ENCODE measurements at places on chromosomes 12 and 14.

GRCh38 chr12:16473610-16474326 is 126.3 kb downstream of the MGST1 start:
- no peak overlapping the region for H3K27ac ChIP-seq
- DNase-seq: peak; percentile 34
- no peaks in the 10 kb centered on the region for H3K4me1 ChIP-seq
- H3K4me3 ChIP-seq: no peak overlapping the region

GRCh38 chr14:59771577-59771976 is 99.0 kb downstream of the RTN1 start:
- no peaks in the 10 kb centered on the region for H3K36me3 ChIP-seq
- H3K27me3 ChIP-seq: peaks cover 3% of the 10 kb centered on the region
- H3K27ac ChIP-seq: no peak overlapping the region
- H3K4me3 ChIP-seq: no peak overlapping the region

- H3K27me3 ChIP-seq: no peaks in the 10 kb centered on the region
- H3K4me3 ChIP-seq: no peak overlapping the region
- no peaks in the 10 kb centered on the region for H3K36me3 ChIP-seq
- DNase-seq: no peak
- H3K4me1 ChIP-seq: no peaks in the 10 kb centered on the region
- H3K27ac ChIP-seq: no peak overlapping the region
Observed at GRCh38 chr12:46303039-46303666, 34.3 kb upstream of the SLC38A1 start.

DNA sequence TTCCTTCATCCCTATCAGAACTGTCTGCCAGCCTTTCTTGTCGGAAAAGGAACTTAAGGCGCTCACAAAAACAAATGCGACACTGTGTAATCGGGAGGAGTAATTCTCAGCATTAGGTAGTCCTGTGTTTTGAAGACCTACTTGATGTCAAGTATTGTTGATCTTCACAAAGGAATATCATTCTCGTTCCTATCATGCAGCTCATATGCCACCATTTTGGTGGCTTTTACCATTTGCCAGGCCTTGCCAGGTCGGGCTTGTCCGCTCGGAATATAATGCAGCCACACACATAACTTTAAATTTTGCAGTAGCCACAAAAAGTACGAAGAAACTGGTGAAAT is 903 bp upstream of the PPP4R3A start:
- H3K27me3 ChIP-seq: no peaks in the 10 kb centered on the region
- no peak for DNase-seq
- peak overlapping the region; percentile 92 for H3K4me3 ChIP-seq
- peak overlapping the region; percentile 99 for H3K27ac ChIP-seq
- H3K4me1 ChIP-seq: peaks cover 13% of the 10 kb centered on the region

GRCh38 chr14:38517426-38517825 is 261.5 kb upstream of the CLEC14A start:
- H3K4me3 ChIP-seq: no peak overlapping the region
- no peaks in the 10 kb centered on the region for H3K4me1 ChIP-seq
- no peak overlapping the region for H3K27ac ChIP-seq
- H3K27me3 ChIP-seq: no peaks in the 10 kb centered on the region
- DNase-seq: no peak

GRCh38 chr14:22039938-22040780 is 366.5 kb upstream of the OR4E1 start:
- no peaks in the 10 kb centered on the region for H3K27me3 ChIP-seq
- no peak overlapping the region for H3K4me3 ChIP-seq
- peak; percentile 49 for DNase-seq

- no peaks in the 10 kb centered on the region for H3K4me1 ChIP-seq
- H3K27me3 ChIP-seq: no peaks in the 10 kb centered on the region
- no peak for DNase-seq
- no peaks in the 10 kb centered on the region for H3K36me3 ChIP-seq
Observed at GRCh38 chr12:38350342-38351174, 34.0 kb downstream of the ALG10B start.

- peaks cover 22% of the 10 kb centered on the region for H3K4me1 ChIP-seq
- H3K27ac ChIP-seq: no peak overlapping the region
- H3K27me3 ChIP-seq: no peaks in the 10 kb centered on the region
- no peak for DNase-seq
- H3K36me3 ChIP-seq: no peaks in the 10 kb centered on the region
Observed at GRCh38 chr12:131833896-131834641, 5.9 kb downstream of the MMP17 start.

DNA sequence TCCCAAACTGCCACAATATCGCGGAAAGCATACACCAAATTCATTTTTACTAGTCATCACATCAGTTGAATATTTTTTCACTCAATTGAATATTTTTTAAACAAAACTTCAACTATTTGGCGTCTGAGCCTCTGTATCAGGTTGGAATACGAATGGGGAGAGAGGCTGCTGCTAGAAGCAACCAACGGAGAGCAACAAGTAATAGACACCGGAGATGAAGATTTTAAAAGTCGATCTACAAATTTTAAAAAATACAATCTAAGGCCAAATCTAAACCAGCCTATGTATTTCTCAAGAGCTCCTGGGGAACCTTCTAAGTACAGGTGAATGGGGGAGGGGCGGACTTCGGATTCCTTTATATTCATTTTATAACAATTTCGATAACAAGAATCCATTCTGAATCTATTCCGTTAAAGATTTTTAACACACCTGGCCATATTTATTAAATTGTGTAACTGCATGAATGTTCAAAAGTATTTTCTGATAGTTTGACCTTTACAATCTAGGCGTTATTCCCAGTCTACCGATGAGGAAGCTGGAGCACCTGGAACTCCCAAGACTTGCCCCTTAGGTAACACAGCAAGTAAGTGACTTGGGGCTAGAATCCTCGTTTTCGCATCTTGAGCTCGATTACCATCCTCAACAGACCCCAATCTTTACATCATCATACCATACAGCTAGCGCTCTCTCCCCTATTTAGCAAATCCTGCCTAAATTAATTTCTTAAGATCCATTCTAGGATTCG is 1.2 kb downstream of the GNPNAT1 start:
- peak; percentile 14 for DNase-seq
- no peaks in the 10 kb centered on the region for H3K36me3 ChIP-seq
- H3K4me1 ChIP-seq: no peaks in the 10 kb centered on the region
- no peaks in the 10 kb centered on the region for H3K27me3 ChIP-seq

DNA sequence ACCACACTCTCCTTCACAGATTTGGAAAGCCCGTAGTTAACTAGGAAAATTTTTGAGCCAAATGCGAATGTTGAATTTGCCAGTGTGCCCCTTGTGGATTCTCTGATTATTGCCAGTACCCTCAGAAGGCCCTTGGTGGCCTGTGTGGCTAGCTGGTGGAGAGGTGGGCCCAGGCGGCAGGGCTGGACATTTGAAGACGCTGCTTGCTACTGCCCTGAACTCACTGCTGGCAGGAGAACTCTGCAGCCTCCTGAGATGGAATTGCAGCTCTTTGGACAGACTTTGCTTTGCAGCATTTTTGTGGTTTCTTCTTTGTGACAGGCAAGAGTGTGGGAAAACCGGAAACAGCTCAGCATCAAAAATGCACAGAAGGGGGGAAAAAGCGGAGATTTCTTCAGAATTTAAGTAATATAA is 97.6 kb downstream of the TGFB3 start:
- no peaks in the 10 kb centered on the region for H3K27me3 ChIP-seq
- no peak overlapping the region for H3K4me3 ChIP-seq
- H3K27ac ChIP-seq: no peak overlapping the region
- H3K4me1 ChIP-seq: peaks cover 13% of the 10 kb centered on the region
- DNase-seq: peak; percentile 23

GRCh38 chr12:62533755-62534107 is 67.1 kb downstream of the MON2 start:
- H3K4me1 ChIP-seq: peaks cover 2% of the 10 kb centered on the region
- no peak for DNase-seq
- H3K4me3 ChIP-seq: no peak overlapping the region
- no peaks in the 10 kb centered on the region for H3K27me3 ChIP-seq
- peaks cover 4% of the 10 kb centered on the region for H3K36me3 ChIP-seq
- H3K27ac ChIP-seq: no peak overlapping the region

- H3K4me3 ChIP-seq: no peak overlapping the region
- DNase-seq: peak; percentile 88
- no peaks in the 10 kb centered on the region for H3K27me3 ChIP-seq
- peaks cover 38% of the 10 kb centered on the region for H3K4me1 ChIP-seq
- no peaks in the 10 kb centered on the region for H3K36me3 ChIP-seq
- H3K27ac ChIP-seq: peak overlapping the region; percentile 82
Observed at GRCh38 chr12:108302403-108303311, 36.5 kb downstream of the CMKLR1 start.

DNA sequence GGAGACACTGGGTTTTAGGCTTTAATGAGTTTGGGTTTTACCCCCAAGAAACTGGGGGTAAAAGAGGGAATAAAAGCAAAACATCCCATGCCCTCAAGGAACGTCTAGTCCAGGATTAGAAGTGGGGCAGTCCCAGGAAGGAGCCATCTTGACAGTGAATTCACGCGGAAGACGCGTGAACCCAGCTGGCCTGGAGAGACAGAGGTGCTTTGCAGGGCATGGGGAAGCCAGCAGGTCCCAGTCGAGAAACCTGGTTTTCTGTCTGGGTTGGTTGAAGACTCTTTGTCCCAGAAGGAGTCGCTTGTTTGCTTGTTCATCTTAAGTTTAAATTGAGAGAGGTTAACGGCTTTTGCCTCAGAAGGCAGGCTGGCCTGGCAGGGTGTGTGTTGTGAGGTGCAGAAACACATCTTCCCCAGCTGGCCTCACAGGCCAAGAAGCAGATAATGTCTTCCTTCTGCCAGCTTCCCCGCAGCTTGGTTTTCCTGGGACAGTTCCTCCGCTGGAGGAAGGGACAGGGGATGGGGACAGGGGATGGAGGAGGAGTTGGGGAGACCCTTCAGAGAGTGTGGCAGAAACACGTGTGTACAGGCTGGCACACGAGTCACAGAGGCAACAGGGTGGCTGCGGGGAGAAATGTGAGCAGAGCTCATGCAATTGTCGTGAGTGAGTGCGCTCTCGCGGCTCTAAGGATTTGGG is 18.5 kb upstream of the CD9 start:
- no peak overlapping the region for H3K4me3 ChIP-seq
- H3K27me3 ChIP-seq: no peaks in the 10 kb centered on the region
- no peak for DNase-seq
- H3K27ac ChIP-seq: no peak overlapping the region
- H3K36me3 ChIP-seq: no peaks in the 10 kb centered on the region

GRCh38 chr14:52011523-52011922 is 22.2 kb downstream of the RTRAF start:
- no peaks in the 10 kb centered on the region for H3K27me3 ChIP-seq
- no peaks in the 10 kb centered on the region for H3K4me1 ChIP-seq

- DNase-seq: no peak
- peaks cover 8% of the 10 kb centered on the region for H3K36me3 ChIP-seq
- no peak overlapping the region for H3K4me3 ChIP-seq
- no peaks in the 10 kb centered on the region for H3K27me3 ChIP-seq
- H3K27ac ChIP-seq: no peak overlapping the region
- no peaks in the 10 kb centered on the region for H3K4me1 ChIP-seq
Observed at GRCh38 chr12:47778881-47779280, 5.8 kb downstream of the SLC48A1 start.

DNA sequence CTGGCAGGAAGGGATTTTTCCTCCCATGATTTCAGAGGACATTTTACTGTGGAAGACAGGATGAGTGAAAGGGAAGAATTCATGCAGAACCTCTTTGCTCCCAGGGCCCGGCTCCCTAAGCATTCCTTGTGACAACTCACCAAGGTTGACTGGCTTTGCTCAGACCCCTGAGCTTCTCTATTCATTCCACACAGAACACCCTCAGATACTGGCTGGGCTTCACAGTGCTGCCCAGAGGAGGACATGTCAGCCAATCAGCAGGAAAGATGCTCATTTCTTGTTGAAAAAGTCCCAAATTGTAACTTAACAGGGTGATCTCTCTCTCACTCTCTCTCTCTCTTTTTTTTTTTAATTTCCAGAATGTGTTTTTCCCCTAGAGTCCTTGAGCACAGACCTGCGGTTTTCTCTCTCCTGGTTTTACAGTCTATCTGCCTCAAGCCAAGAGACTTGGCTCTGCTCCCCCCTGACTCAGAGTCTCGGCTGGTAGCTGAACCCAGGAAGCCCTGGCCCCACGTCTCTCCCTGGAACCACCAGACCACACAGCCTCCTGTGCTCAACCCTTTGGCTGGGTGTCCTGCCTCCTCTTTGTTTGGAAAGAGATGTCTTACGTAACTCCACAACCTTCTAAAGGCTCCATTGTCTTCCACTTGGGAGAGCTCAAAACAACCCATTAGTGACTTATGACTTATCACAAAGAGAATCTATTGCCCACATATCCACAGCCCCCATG is 43.9 kb downstream of the SSPN start:
- no peaks in the 10 kb centered on the region for H3K4me1 ChIP-seq
- H3K36me3 ChIP-seq: no peaks in the 10 kb centered on the region
- H3K27ac ChIP-seq: no peak overlapping the region
- no peak for DNase-seq

GRCh38 chr12:90622431-90622830 is 332.5 kb downstream of the CCER1 start:
- H3K27ac ChIP-seq: no peak overlapping the region
- DNase-seq: no peak
- H3K36me3 ChIP-seq: no peaks in the 10 kb centered on the region

DNA sequence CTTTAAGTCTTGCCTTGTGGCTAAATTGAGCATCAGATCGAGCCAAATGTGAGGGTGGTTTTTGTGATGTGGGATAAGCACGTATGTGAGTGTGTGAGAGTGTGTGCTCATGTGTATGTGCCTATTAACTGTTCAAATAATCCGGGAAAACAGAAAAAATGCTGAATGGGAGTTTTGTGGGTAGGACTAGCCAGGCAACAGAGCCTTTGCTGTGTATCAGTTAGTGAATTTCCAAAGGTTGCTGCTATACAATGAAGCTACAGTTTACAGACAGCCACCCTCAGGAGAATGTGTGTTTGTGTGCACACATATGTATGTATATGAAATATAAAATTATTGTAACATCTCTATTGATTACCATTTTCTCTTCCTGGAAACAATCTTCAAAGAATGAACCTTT is 154.0 kb downstream of the SOX5 start:
- no peaks in the 10 kb centered on the region for H3K27me3 ChIP-seq
- no peaks in the 10 kb centered on the region for H3K36me3 ChIP-seq
- DNase-seq: no peak
- no peaks in the 10 kb centered on the region for H3K4me1 ChIP-seq
- H3K4me3 ChIP-seq: no peak overlapping the region

GRCh38 chr12:67477681-67478265 is 170.8 kb upstream of the DYRK2 start:
- no peak overlapping the region for H3K4me3 ChIP-seq
- no peaks in the 10 kb centered on the region for H3K4me1 ChIP-seq
- no peak for DNase-seq
- H3K36me3 ChIP-seq: no peaks in the 10 kb centered on the region
- H3K27ac ChIP-seq: no peak overlapping the region

DNA sequence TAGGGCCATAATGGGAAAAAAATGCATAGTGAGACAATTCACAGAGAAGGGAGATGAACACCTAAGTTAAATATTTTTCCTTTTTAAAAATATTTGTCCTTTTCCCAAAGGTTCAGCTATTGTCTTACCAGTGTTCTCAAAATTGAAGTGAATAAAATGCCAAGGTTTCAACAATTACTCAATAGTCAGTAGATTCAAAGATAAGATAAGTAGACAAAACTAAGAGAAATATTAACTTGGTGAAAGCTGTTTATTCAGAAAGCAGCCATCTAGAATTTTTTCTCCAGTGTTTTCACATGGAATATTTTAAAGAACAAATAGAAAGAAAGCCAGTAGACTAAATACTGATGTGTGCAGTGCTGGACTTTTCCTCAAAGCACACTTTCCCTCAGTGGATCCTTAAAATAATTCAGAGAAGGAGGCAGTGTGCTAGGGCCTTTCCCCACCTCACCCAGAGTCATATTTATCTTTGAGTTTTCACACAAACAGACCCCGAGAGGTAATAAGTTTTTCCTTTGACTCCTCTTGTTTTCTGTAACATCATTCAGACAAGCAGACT is 144.5 kb upstream of the PLEKHG7 start:
- DNase-seq: no peak
- no peaks in the 10 kb centered on the region for H3K27me3 ChIP-seq
- H3K4me3 ChIP-seq: no peak overlapping the region
